ENCODE measurements at places on chromosomes 11 and 22. TPM values are rescaled to one million over a fixed set of nuclear protein-coding genes. Genes with fewer than 3 reads are reported as not detected.

Gene GLB1L3
- total RNA-seq: not detected

Gene TRPT1
- 109 TPM for total RNA-seq

DNA sequence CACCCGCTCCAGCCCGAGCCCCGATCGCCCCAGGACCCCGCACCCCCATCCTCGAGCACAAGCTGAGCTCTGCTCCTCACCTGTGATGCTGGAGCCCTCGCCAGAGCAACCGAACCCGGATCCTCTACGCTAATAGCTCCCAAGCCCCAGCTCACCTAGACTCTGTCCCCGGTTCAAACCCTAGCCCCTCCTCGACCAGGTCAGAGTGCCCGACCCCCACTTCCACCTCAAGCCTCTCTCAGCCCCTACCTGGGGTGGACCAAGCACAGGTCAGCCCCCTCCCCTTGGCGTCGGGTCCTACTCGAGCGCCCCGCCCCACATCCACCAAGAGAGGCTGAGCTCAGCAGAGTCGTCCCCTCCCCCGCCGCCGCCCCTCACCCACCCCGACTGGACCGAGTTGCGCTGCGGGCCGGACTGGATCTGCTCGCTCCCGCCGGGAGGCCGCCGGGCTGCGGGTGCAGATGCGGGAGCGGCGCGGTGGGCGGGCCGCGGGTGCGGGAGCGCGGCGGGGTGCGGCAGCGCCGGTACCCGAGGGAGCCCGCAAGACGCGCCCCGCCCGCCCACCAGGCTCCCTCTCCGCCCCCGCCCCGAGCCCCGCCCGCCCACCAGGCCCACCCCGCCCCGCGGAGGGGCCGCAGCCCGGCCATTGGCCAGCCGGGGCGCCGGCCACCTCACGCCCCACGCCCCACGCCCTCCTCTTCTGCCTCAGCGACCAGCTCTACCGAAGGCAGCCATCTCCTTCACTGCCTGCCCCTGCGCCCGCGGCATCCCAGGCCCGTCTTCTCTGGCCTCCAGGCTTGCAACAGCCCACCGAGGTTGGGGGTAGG, 577 bp upstream of the DKK3 start:
- DNase-seq: peak; percentile 64

DNA sequence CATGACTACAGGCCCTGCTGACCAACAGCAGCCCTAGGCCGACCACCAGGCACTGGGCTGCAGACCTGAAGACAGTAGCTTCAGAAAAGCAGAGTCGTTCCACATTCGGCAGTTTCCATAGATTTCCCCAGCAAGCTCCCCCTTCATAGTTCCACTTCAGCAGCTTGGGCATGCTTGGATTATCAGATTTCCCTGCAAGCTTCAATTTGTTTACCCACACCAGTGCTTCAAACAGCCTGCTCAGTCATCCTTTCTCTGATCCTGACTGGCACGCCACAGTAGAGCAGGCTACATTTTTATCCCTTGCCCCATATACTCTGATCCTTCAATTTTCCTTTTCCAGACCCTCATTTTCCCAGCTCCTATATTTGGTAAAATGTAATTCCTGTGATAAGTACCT, 51.1 kb upstream of the CFAP300 start:
- DNase-seq: no peak

- no peak for DNase-seq
Observed at GRCh38 chr11:91187314-91187713, 964.5 kb upstream of the CHORDC1 start.
